Gastrocnemius medialis (tissue), 4 donors: ENCODE measurements at places on chromosomes 3 and 15. TPM values are rescaled to one million over a fixed set of nuclear protein-coding genes. Genes with fewer than 3 reads are reported as not detected.

Gene GOLGA6L4
- total RNA-seq = 0.55 TPM

DNA sequence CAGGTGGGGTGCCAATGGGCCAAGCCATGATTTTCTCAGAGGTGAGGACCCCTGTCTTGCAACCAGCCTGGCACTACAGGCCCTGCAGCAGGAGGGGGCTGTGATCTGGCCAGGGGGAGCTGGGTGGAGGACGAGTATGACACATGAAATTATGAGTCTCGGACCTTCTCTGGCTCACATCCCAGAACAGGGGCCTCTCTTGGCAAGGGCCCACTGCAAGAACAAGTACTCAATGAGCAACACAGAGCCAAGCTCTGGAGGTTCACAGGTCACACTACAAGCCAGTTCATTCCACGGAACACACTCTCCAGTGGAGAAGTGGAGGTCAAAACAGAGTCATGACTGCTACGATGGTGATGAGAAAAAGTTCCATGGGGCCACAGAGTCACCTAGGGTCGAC is 28.3 kb downstream of the CCDC32 start:
- H3K27me3 ChIP-seq = no peaks in the 10 kb centered on the region
- H3K36me3 ChIP-seq = no peaks in the 10 kb centered on the region
- no peak overlapping the region for H3K27ac ChIP-seq

Gene ECE2
- not detected for total RNA-seq

GRCh38 chr3:147129665-147130064 is 276.7 kb downstream of the ZIC4 start:
- no peaks in the 10 kb centered on the region for H3K27me3 ChIP-seq
- no peaks in the 10 kb centered on the region for H3K36me3 ChIP-seq

DNA sequence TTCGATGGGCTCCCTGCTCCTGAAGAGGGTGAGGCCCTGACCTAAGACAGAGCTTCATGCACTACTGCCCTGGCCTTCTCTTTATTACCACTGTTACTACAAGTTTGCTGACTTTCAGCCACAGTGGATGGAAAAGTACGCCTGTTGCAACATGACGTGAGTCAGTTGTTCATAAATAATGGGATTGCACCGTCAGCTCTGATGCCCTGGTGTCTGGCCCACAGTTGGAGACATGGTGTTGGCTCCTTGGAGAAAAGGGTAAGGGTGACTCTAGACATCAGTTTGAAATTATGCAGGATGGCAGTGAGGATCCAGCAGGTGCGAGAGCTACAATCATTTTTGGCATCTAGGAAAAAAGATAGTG is 5.5 kb downstream of the PAQR5 start:
- H3K4me3 ChIP-seq = no peak overlapping the region
- peaks cover 22% of the 10 kb centered on the region for H3K27me3 ChIP-seq
- no peak overlapping the region for H3K27ac ChIP-seq
- H3K4me1 ChIP-seq = no peaks in the 10 kb centered on the region
- DNase-seq = no peak

DNA sequence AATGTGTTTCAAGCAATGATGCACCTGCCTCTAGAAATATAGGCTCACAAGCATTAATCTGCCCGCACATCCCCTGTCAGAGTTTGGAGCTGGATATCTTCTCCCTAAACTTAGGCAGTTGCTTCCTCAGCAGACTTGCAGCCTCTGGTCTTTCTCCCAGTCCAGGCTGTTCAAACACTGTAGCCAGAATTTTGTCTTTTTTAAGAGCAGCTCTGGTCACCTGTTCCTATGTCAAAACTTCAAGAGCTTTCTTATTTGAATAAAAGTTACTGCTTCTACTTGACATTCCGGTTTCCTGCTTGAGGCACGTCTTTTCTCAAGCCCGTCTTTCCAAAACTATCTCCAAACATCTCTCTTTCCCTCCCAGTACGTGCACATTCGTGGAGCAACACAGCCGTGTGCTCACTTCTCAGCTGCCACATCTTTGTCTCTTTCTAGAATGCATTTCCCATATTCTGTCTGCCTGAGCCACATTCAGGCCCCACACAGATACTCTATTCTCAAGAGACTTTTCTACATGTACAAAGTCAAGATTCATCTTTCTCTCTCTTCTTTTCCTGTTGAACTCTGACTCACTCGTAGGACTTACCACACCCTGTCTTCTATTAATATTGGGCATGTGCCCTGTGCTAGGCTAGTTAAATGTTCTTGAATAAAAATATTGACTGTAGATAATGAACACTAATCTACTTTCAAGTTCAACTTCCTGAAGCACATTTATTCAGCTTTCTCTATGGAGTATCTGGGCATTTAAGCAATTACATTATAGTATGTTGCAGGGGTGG is 307.7 kb upstream of the SOX2 start:
- H3K27ac ChIP-seq = no peak overlapping the region
- no peaks in the 10 kb centered on the region for H3K4me1 ChIP-seq
- no peaks in the 10 kb centered on the region for H3K36me3 ChIP-seq
- H3K27me3 ChIP-seq = no peaks in the 10 kb centered on the region
- DNase-seq = no peak

- no peaks in the 10 kb centered on the region for H3K36me3 ChIP-seq
- no peak overlapping the region for H3K4me3 ChIP-seq
These were observed 49.3 kb downstream of the C3orf70 start for GRCh38 chr3:185103359-185104127.

- H3K27ac ChIP-seq = no peak overlapping the region
- H3K36me3 ChIP-seq = no peaks in the 10 kb centered on the region
- DNase-seq = no peak
These were observed 73.5 kb upstream of the IQSEC1 start for GRCh38 chr3:13146643-13147143.

Gene ROBO1
- total RNA-seq = 16.0 TPM

Gene LIPC
- 0.47 TPM for total RNA-seq

Gene UBE2E1
- 153 TPM for total RNA-seq

DNA sequence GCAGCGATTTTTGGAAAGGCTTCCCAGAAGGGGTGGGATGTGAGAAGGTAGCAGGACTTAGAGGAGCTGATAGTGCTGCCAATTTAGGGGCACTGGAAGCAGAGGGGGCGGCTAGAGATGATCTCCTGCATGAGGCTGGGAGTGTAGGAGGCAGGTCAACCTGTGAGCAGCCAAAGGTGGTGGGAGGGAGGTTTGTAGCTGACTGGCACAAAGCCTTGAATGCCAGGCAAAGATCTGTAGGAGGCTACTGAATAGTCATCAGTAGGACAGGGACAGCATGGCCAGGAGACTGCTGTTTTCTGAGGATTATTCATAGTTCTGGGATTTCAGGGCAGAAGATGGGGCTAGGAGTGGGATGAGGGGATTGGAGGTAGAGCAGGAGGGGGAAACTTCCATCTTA is 2.2 kb downstream of the SCAMP5 start:
- H3K4me3 ChIP-seq = no peak overlapping the region
- H3K36me3 ChIP-seq = no peaks in the 10 kb centered on the region
- no peak for DNase-seq
- peaks cover 4% of the 10 kb centered on the region for H3K4me1 ChIP-seq
- peaks cover 26% of the 10 kb centered on the region for H3K27me3 ChIP-seq

- no peak overlapping the region for H3K4me3 ChIP-seq
- H3K36me3 ChIP-seq = no peaks in the 10 kb centered on the region
- no peaks in the 10 kb centered on the region for H3K27me3 ChIP-seq
- no peak for DNase-seq
- no peak overlapping the region for H3K27ac ChIP-seq
These were observed 252.2 kb upstream of the IGF1R start for GRCh38 chr15:98395974-98396610.

Gene PRSS50
- not detected for total RNA-seq

DNA sequence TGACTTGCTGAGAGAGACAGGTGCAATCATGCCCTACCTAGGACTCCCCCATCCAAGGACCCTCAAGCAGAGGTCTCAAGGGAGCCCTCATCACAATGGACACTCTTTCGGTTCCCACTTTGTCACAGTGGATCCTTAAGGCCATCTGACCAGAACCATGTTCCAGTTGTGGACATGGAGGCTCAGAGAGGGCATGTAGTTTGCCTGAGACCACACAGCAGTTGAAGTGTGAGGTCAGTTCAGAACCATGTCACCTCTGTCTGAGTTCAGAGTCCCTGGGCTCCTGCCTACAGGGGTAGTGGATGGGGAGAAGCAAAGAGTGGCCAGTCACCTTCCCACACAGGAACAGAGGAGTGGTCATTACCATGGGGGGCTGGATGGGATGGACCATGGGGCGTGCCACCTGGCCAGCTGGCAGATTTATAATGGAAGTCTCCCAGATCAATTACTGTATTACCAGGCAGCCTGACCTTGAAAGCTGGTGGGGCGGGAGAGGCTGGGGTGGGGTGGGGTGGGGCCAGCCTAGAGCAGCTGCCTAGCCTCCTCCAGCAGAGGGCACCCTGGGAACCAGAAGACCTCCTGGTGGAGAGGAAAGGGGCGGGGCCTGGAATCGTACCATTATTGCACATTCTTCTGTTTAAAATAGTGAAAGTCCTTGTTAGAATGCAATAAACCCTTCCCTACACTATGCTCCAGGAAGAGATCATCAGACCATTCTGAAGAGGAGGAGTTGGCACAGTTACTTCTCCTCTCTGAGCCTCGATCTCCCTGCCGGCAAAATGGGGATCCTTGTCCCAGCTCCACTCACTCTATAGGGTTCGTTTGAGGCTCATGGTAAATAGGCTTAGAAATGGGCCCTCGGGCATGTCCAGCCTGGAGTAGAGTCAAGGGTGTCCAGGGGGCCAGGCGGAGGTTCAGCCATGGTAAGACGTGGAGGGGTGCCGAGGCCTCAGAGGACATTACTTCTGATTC is 26.9 kb upstream of the LINGO1 start:
- no peak for DNase-seq
- no peak overlapping the region for H3K27ac ChIP-seq
- peaks cover 11% of the 10 kb centered on the region for H3K27me3 ChIP-seq
- no peaks in the 10 kb centered on the region for H3K36me3 ChIP-seq
- no peak overlapping the region for H3K4me3 ChIP-seq
- H3K4me1 ChIP-seq = no peaks in the 10 kb centered on the region

- H3K27ac ChIP-seq = no peak within 1 kb of the TSS
- peak within 1 kb of the TSS; percentile 51 for H3K4me3 ChIP-seq
- H3K4me1 ChIP-seq = no peaks in the 10 kb centered on the region
- H3K36me3 ChIP-seq = no peaks in the 10 kb centered on the region
- peaks cover 8% of the 10 kb centered on the region for H3K27me3 ChIP-seq
These were observed at the start of gene ANKDD1A for GRCh38 chr15:64911311-64912186. TSS of gene ANKDD1A (plus strand) at chr15:64911902. CDS start at chr15:64911931, 29 bp downstream.

Gene SAXO2
- 2.2 TPM for total RNA-seq

Gene C3orf49
- not detected for total RNA-seq

GRCh38 chr3:151879679-151880415 is 6.4 kb downstream of the SUCNR1 start:
- DNase-seq = no peak
- no peak overlapping the region for H3K4me3 ChIP-seq
- no peak overlapping the region for H3K27ac ChIP-seq
- no peaks in the 10 kb centered on the region for H3K36me3 ChIP-seq
- no peaks in the 10 kb centered on the region for H3K27me3 ChIP-seq
- no peaks in the 10 kb centered on the region for H3K4me1 ChIP-seq

Gene DNAH12
- not detected for total RNA-seq

Gene AADAC
- total RNA-seq = 0.85 TPM

DNA sequence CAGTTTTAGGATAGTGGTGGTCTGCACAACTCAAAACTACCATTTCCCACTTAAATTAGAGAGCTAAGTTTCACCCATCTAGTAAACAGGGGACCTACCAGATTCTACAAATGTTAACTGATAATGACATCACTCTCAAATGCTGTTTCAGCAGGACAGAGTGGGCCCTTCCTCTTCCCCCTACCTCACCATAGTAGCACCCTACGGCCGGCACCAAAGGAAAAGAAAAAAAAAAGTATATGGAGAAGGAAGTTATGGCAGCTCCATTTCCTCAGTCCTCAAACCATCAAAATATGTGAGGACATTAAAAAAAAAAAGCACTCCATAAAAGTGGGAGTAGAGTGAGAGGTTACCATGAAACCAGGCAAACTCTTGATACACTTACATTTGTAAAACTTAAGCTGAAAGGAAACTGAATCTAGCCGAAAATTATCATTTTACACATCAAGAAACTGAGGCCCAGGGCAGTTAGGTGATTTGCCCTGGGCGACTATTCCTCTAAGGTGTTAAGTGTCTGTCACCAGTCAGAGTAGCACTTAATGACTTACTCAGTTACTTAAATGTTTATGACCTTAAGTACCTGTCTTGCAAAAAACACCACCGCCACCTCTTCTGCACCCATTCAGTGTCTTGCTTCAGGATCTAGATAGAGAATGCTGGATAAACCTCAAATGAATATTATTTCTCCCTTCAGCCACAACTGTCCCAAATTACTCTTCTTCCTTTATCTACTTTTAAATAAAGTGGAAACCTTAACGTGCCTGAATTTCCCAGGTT is 2.7 kb downstream of the MSL2 start:
- no peaks in the 10 kb centered on the region for H3K27me3 ChIP-seq
- H3K27ac ChIP-seq = peak overlapping the region; percentile 100
- H3K4me1 ChIP-seq = peaks cover 53% of the 10 kb centered on the region
- DNase-seq = no peak
- H3K4me3 ChIP-seq = peak overlapping the region; percentile 84

Gene ACOX2
- total RNA-seq = 1.6 TPM
